Stimulated activated CD8-positive, alpha-beta memory T cell treated with anti-CD3 and anti-CD28 coated beads, Interleukin-4, amount 100 ng/mL, for 4 hours (primary cell): ENCODE measurements at places on chromosomes 4 and X.

DNA sequence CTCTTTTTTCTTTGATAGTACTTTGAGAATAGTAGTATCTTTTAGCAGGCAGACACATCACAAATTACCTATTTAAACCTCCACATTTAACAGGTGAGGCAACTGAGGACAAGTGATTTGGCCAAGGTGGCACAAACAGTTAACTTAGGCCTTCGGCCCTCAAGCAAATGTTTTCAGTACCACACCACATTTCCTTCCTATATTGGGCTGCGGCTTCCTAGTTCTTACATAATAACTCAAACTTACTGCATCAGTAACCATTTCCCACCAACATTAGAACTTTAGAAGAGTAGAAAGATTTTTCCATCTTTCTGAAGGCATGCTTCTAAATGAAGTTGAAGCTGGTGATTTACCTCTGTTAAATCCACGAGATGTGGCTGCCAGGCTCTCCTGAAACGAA, 63.2 kb upstream of the SLC4A4 start:
- no peak for DNase-seq

DNA sequence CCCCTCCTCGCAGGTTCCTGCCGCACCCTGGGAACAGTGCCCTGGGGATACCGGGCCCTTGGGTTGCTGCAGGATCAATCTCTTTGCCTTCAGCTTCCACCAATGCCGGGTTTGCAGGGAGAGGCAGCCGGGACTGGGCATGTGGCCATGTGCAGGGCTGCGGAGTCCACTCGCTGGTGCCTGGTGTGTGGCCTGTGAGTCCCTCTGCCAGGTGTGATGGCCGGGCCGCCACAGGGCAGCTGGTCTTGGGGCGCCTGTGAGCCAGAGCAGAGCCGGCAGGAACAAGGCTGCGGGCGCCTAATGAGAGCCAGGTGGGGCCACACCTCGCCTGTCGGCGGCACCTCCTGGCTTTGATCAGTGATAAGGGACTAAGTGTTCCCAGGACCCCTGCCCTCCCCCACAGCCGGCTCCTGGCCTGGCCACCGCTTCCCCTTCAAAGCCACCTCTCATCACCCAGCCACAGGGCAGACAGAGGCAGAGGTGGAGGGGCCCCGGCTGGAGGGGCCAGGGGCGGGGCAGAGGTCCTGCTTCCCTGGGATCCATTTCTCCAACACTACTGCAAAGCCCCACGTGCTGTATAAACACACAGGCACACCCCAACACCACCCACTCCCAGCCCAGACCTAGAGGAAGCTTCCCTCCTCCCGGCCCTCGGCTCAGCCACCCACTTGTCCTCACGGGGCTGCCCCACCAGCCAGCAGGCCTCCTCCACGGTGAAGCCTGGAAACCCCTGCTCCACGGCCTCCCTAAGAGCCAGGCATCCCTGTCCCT, 132.7 kb downstream of the CPZ start:
- no peak for DNase-seq

GRCh38 chrX:20224814-20225487, 41.8 kb downstream of the RPS6KA3 start:
- DNase-seq = no peak

GRCh38 chr4:105283501-105283900, 136.8 kb downstream of the TET2 start:
- DNase-seq = no peak

GRCh38 chr4:67765928-67766327, 11.7 kb upstream of the GNRHR start:
- DNase-seq = no peak

DNA sequence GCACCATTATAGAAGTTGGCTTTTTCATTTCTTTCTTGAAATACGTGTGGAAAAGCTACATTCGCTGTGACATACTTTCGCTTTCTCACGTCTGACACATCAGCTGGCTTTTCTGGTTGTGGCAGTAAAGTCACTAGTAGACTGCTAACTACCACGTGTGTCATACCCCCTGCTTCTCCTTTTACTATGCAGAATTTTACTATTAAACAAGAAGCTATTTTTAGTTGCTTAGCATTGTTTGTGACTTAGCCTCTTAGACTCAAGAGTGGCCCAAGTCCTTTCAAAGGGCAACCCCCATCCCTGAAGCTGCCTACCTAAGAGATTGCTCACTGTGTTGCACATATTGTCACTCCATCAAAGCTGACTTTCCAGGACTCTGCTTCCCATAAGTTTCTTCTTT, 2.1 kb upstream of the IL2 start:
- peak; percentile 4 for DNase-seq

GRCh38 chr4:8745826-8746225, 125.8 kb downstream of the HMX1 start:
- no peak for DNase-seq

- no peak for DNase-seq
These were observed 23.3 kb upstream of the REPS2 start for GRCh38 chrX:16923157-16923556.

DNA sequence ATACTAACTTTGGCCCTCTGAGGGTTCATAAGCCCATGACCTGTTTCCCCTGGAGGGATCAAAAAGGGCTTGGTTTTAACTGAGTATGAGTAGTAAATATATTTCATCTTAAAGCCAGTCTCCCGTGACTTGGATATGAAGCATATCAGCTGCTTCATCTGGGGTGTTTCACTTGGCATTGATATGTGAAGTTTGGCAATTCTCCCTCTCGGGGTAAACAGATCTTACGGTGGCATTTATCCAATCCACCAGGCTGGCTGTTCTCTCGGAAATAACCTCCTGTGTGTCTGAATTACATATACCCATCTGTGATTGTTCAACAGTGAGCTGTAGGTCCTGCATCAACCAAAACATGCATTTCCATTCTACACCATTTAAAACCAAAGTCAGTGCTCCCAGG, 130.7 kb downstream of the ADAM29 start:
- no peak for DNase-seq

DNA sequence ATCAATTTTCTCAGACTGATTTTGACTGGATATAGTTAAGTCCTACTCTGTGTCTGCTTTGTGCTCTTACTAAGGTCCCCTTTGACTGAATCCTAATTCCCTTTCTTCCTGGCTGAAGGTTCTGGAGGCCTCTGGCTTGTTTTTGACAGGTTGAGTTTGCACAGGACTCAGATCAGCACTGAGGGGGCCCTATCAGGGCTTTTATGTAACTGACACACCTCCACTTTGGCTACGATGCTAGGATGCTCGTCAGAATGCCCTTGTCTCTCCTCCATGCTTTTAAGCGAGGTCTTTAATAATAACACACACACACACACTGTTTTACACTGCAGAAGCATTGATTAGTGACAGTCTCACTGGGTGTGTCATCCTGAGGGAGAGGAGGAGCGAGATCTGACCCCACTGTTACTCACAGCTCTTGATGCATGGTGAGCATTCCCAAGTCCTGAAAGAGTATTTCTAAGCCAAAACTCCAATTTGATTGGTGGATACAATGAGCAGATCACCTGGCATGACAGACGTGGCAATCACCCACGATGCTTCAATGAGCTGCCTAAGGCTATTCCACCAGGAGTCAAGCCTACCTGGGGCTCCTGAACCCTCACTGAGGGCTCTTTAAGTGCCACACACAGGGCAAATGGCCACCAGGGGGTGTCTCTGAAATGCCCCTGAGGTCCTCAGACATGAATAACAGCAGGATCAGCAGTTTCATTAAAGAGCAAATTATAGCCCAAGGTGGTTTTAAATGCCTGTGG, 130.4 kb upstream of the CPEB2 start:
- DNase-seq = no peak

DNA sequence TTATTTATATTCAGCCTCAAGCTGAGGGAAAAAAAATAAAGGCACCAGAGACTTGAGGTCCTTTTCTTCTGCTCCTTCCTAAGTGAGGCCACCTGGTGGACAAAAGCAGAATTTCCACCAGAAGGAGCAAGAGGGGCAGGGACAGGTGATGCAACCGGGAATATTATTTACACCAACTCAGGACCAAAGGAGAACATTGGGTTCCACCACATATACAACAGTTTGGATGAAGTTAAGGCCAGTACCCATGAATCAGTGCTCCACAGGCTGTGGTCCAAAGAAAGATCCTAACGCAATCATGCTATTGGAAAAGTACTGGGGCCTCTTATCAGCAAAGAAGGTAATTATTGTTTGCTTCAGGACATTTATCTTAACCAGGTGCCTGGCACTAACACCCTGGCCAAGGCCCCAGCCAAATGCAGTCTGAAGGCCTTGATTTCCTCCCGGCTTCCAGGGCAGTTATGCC, 57.4 kb downstream of the TSC22D3 start:
- DNase-seq = peak; percentile 35

GRCh38 chr4:43587758-43588157, 695.2 kb downstream of the GRXCR1 start:
- DNase-seq = no peak

DNA sequence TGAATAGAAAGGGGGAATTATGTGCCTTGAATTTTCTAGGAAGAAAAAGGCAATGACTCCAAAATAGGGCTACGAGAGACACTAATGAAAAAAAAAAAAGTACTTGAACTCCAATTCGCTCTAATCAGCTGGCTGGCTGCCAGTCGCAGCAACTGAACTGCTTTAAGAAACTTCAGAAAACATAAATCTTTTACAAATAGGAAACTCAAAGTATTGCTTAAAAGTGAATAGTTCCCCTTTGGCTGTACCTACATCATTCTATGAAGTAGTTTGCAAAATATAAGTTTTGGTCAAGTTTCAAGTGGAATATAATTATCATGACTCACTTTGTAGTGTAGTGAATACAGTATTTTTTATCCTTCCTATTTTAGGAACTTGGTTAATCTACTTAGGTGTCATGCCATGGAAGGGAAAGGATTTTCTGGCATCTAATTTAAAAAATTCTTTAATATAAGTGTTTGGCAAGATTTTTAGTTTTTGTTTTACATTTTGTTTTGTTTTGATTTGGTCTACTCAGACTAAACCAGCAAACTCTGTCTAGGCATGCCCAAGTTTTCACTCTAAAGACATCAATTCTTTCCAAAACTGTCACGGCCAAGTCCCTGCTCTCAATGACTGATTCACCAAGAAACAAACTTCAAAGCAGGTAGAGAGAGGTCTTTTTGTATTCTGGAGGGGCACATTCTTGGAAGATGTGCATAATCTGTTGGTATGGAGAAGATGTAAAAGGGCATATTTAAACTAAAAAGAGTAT, 382.4 kb upstream of the GALNT7 start:
- no peak for DNase-seq
